ENCODE measurements at places on chromosomes 6 and 20.
A peak's percentile ranks its signal among the peaks of the same experiment; 100 is the strongest.

DNA sequence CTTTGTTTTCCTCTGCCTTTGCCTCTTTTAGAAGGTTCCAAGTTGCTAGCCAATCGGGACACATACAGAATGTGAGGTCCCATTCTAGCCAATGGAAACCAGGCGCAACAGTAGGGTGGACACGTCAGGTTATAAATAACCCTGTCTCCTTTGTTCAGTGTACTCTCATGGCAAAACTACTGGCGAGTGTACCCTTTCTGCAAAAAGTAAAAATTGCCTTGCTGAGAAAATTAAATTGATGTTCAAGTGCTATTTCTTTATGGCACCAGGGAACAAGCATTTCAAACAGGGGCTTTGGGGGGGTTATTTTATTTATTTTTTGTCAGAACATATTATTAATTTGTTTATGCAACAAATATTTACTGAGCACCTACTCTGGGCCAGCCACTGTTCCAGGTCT lies 123.6 kb upstream of the SRSF6 start:
- no peak for DNase-seq

DNA sequence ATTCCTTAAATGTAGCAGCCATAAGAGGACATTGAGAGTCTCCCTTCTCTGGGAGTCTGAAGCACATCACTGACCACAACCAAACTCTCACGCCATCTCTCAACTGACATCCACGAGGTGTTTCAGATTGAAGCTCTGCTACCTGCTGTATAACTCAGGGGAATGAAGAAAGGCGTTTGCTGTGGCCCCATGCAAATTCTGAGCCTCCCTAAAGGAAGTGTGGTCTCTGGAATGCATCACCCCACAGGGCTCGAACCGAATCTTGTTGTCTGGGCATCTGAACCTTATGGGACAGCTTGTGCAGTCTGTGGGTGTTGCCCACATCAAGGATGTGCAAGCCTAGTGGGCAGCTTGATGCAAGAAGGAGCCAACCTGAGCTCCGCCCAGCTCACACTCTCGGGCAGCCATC lies 10.9 kb downstream of the PMEPA1 start:
- DNase-seq = no peak

GRCh38 chr6:153727885-153728284 lies 311.2 kb upstream of the OPRM1 start:
- DNase-seq = no peak

GRCh38 chr6:143232849-143233248 lies 172.2 kb downstream of the AIG1 start:
- DNase-seq = peak; percentile 17

DNA sequence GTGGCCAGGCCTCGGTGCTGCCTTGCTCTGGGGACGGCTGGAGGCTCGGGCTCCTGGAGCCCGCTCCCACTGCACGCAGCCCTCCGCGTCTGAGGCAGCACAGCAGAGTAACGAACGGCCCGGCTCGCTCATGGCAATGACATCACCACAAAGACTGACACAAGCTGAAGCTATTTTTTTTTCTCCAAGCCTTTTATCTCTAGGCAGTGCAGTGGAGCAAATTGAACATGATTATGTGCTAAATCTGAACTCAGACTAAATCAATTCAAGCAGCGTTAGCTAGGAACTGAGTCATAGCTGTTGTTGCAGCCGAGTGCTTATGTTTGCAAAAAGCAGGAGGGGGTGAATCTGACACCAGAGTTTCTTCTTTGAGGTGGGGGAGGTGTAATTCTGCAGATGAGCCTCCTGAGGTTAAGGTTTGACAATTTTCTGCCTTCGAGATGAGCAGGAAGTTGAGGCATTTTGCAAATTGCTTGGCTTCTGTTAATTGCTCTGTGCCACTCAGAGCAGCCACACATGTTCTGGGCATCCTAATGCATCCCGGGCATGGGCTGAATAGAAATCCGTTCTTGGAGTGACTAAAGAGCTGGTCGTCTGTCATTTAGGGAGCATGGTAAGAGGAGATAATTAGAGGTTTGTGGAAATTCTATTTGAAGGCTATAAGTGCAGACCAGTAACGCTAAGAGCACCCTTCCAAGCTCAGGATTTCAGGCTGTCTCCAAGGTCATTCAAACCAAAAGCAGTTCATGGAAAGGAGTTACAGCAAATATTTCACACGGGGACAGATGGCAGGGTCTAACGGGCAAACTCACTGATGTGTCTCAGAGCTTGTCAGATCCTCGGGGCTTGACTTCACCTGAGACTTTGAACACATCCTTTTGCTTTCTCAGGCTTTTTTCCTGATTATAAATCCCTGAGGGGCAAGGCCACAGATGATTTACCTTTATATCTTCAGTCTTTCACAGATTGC lies 155.1 kb upstream of the ENPP5 start:
- no peak for DNase-seq

DNA sequence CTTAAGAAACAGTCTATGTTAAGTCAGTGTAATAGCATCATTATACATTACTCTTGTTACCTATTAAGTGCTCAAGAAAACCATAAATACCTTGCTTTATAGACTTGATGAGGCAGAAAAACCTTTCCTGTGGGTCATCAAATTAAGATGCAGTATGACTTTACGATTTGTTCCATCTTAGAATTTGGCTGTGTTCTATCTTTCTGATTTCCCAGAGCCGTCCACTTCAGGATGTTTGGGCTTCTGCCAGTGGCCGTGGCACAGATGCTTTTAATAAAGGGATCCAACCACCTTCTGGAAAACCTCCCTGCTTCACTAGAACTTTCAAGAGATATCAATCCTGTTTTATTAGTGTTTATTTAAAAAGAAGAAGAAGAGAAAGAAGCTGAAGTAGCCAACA lies 71.2 kb downstream of the PDE7B start:
- no peak for DNase-seq

DNA sequence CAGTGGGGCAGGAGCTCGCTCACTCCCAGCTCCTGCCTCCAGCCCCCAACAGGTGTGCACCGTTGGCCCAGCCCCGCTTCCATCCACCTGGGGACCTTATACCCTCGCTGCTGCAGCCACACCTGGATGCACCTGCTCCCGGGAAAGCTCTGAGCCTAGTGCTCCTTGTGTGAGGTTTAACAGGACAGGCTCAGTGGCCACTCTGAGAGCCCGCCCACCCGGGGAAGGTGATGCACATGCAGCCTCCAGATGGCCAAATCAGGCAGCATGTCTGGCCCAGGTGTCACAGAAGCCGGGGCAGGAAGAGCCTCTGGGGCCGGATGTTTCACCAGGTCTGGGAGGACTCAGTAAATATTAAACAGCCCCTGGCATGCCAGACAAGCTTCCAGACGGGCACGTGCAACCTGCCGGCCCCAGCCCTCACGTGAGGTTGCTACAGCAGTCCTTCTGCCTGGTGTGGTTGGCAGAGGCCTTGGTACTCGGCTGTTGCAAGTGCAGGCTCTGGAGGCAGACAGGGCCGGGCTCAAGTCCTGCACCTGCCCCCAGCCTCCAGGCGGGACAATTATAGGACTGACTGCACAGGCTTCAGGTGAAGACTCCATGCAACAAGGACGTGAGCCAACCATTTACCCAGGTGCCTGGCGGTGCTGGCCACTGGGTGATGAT lies 66.9 kb downstream of the RIPOR3 start:
- DNase-seq = no peak

- DNase-seq = no peak
Measured at GRCh38 chr6:47016261-47016660, 25.9 kb downstream of the ADGRF1 start.

DNA sequence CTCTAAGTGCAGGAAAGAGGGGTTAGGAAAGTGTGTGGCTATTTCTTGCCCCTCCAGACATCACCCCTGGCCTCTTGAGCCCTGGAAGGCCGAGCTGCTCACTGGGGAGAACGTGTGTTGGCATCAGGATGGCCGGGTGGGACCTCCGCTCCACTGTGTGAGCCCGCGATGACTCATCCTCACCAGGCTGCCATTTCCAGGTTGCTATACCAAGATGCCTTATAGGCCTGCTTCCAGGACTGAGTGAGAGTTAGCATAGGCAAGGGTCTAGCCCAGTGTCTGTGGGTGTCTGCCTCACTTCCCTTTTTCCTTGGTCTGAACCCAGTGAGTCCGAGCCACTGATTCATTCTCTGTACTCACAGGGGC lies 105.0 kb downstream of the MRPL14 start:
- no peak for DNase-seq

DNA sequence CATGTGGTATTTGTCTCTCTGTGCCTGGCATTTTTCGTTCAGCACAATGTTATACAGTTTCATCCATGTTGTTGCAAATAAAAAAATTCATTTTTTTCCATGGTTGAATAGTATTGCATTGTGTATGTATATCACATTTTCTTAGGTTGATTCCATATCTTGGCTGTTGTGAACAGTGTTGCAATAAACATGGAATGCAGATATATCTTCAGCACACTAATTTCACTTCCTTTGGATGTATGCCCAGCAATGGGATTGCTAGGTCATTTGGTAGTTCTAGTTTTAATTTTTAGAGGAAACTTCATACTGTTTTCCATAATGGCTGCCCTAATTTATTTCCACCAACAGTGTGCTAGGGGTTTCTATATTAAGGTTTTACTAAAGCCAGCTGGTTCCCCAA lies 52.6 kb downstream of the GFRAL start:
- DNase-seq = no peak

DNA sequence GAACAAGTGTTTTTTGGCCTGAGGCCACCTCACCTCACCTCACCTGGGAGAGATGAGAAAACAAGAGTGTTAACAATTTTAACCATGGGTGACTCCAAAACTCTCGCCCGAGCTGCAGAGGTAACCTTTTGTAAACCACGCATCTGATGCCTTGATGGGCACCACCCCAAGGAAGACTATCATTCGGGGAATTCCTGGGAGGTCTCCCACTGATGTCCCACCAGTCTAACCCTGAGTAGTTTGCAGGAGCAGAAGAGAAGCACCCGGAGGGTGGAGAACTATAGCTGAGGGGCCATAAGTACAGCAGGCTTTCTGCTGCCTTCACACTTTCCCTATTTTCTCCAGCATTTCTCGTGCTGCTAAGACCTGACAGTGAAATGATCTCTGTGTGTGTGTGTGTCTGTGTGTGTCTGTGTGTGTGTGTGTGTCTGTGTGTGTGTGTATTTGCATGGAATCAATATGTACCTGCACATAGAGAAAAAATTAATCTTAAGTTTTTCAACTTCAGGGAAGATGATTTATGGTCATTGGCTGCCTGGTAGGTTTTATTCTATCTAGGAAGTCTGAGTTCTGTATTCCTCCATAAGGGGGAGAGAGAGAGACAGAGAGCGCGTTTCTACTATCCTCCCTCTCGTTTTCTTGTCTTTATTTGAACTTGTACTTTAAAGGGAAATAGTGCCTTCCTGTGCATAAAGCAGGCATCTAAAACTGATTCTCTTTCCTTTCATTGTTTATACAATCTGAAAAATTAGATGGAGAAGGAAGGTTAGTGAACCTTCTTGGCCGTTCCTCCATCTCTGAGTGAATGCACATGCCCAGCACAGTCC lies 75.8 kb downstream of the CAP2 start:
- no peak for DNase-seq

GRCh38 chr6:16619777-16620176 lies 141.5 kb downstream of the ATXN1 start:
- no peak for DNase-seq

GRCh38 chr20:22630701-22631100 lies 46.3 kb upstream of the FOXA2 start:
- no peak for DNase-seq

DNA sequence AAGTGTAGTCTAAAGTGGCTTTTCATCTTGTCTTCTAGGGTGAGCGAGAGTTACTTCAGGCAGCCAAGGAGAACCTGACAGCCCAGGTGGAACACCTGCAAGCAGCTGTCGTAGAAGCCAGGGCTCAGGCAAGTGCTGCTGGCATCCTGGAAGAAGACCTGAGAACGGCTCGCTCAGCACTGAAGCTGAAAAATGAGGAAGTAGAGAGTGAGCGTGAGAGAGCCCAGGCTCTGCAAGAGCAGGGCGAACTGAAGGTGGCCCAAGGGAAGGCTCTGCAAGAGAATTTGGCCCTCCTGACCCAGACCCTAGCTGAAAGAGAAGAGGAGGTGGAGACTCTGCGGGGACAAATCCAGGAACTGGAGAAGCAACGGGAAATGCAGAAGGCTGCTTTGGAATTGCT lies 27.1 kb downstream of the C20orf173 start:
- DNase-seq = no peak

DNA sequence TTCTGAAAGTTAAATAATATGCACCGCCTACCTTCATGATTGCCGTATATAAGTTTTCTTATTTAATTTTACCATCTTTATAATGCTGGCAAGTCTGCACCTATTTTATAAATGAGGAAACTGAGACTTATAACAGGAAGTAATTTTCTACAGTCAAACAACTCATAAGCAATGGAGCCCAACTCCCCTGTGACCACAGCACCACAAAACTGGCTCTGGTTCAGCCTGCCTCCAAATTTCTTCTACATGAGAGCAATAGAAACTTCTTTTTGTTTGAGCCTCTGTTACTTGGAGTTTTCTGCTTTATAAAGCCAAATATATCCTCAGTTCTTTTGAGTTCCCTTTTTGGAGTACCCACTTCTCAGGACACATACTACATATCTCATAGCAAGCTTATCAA lies 131.1 kb upstream of the HSF2 start:
- no peak for DNase-seq

- DNase-seq = no peak
Measured at GRCh38 chr20:63387393-63387792, 26.2 kb upstream of the CHRNA4 start.

Measured in AML-193 (cell line).